ENCODE measurements at places on chromosomes 6 and 20.

- no peak for DNase-seq
Observed at GRCh38 chr20:59101961-59102360, 59.4 kb upstream of the PRELID3B start.

GRCh38 chr6:106188104-106188794 lies 102.1 kb downstream of the PRDM1 start:
- DNase-seq, result no peak

DNA sequence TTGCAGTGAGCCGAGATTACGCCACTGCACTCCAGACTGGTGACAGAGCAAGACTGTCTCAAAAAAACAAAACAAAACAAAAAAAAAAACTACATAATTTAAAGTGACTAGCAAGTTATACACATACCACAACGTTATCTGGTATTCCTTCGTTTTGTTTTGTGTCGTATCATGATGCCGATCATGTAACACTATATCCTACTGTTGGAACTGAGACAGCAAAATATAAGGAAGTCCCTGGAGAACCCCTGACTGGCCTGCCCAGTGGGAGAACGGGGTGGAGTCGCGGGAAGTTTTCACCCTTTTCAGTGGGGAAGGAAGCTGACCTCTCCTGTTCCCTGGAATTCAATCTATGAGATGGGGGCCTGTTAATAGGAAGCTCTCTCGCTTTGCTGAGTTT lies 15.1 kb downstream of the SOX4 start:
- DNase-seq, result no peak

GRCh38 chr20:37892001-37892400 lies 10.9 kb upstream of the VSTM2L start:
- no peak for DNase-seq

- DNase-seq, result no peak
Observed at GRCh38 chr6:19796452-19796851, 40.7 kb upstream of the ID4 start.

DNA sequence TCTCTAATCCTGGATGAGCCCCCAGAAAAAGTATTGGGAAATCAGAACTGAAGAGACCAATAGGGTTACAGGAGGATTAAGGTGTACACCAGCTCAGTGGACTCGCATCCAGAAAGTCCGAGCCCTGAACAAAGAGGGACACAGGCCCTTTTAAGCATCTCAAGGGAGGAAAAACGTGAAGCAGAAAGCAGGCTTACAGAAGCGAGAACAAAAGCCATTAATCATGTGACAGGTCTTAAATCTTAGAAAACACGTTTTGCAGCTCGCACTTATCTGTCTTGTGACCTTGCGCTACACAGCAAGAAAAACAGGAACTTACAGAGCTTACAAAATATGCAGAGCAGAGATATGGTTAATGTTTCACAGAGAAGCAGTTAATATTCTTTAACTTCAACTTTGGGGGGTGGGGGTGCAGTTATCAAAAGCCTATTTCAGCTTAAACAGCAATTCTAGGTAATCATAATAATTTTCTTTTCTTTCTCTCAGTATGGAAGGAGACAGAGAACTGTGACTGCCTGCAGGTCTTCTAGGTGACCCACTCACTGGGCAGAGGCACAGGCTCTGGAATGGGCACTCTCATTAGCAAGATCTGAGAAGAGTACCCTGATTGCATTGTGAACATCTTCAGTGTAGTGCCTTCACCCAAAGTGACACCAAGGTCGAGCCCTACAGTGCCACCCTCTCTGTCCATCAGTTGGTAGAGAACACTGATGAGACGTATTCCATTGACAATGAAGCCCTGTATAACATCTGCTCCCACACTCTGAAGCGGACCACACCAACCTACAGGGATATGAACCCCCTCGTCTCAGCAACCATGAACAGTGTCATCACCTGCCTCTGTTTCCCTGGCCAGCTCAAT lies 65.0 kb upstream of the MOCS1 start:
- no peak for DNase-seq

DNA sequence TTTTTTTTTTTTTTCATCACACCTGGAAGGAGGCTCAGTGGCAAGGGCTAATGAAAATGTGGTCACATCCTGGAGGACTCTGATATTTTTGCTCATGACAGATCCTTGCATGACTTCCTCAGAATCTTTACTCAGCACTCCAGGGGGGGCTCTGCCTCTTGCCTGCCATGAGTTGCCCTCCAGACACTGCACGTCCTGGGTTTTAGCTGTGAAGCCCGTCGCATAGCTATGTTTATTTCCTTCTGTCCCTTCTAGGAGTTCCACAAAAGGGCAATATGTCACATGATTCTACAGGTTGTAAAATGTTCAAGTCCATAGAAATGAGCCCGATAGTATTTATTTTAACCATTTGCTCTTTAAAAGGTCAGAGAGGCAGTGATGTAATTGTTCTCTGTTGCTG lies 18.2 kb downstream of the MAS1 start:
- DNase-seq, result no peak

DNA sequence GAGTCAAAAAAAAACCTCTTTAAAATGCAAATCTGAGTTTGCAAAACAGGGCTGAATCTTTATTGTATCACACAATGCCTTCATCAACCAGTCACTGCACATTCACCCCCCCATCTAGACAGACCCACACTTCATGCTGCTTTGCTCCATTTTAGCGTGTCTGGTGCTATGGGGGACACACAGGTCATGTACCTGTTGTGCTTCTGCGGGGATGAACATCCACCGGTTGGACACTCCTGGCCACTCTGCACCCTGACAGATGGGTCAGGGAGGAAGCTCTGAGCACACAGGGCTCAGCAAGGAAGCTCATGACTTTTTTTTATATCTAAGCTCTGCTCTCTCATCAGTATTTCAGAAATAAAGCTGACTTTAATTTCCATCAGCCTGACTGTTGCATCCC lies 136.3 kb downstream of the PRND start:
- DNase-seq, result no peak

DNA sequence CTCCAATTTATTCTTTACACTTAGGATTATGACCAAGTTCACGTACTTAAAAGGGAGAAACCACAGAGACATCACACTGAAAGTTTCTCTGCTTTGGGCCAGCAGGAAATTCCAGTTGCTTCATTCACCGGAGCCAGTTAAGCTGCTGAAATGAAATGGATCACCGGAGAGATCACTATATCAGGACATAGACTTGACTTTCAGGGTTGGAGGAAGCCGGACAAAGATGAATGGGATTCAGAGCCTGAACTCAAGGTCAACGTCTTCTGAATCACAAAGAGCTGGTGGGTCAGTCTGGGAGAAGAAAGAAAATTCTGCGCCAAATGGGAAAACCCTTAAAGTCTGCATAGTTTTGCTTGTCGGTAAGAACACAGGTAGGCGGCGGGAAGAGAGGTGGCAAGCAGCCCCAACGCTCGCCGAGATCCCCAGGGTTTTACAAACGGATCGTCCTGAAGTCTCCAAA lies 81.9 kb upstream of the CCDC28A start:
- DNase-seq, result peak; percentile 55

DNA sequence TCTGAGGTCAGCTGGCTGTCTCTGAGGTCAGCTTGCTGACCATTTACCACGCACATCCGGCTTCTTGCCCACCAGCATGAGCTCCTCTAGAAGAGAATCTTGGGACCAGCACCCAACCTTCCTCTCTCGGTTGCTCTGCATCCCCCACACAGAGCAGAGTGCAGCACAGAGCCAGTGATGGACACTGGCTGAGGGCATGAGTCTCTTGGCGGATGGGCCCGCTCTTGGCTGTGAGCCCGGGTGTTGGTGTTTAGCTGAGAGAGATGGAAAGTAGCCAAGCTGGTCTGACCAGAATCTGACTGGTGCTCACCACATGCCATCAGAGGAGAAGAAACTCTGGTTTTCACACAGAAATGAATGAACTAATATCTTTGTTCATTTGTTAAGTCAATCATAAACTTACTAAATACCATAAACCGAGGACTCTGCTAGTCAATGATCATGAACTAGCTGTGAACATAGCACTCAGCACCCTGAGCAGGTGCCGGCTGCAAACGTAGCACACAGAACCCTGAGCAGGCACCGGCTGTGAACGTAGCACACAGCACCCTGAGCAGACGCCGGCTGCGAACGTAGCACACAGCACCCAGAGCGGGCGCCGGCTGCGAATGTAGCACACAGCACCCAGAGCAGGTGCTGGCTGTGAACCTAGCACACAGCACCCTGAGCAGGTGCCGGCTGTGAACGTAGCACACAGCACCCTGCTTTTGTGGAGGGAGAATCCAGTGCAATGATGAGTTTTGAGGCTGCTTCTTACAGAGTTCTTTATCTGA lies 10.4 kb upstream of the THBS2 start:
- no peak for DNase-seq

- DNase-seq, result peak; percentile 45
Observed at GRCh38 chr6:47134476-47135189, 92.5 kb upstream of the ADGRF1 start.

DNA sequence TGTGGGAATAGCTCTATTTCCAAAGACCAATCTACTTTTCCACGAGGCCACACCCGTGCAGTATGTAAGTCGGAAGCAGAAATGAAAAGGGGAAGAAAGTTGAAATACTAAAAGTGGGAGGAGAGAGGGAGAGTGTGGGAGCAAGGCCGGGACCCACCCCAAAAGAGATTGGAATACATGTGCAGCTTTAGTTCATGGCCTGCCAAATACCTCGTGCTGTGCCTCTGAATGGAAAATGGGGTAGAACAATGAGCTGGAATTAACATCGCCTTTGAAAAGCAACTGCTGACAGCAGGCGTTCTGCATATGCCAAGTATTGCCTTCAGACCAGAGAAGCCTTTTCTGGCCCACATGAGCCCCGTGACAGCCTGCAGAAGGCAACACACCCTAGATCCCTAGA lies 155.6 kb downstream of the CD83 start:
- no peak for DNase-seq

DNA sequence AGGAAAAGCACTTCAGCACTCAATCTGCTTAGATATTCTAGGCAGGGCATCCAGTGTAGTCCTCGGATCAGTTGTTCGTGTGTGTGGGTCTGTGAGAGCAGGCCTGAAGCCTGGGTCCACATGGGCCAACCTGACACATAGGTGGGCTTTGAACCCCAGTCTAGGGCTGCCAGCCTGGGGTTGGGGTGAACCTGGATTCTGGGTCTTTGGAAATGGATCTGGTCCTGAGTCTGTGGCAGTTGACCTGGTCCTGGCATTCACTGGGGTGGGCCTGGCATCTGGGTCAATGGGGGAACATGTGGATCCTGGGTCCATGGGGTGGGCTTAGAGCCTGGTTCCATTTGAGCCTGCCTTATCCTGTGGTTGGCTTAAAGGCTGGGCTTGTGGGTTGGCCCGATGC lies 492.6 kb upstream of the MAN1A1 start:
- DNase-seq, result no peak

- peak; percentile 93 for DNase-seq
Observed at GRCh38 chr6:1024587-1024986, 287.3 kb upstream of the FOXQ1 start.

All from GM04504 (cell line).